ENCODE measurements at places on chromosomes 5 and 9. TPM values are rescaled to one million over a fixed set of nuclear protein-coding genes. Genes with fewer than 3 reads are reported as not detected.
A peak's percentile ranks its signal among the peaks of the same experiment; 100 is the strongest.

The TLX3 gene
- not detected for total RNA-seq

The GABRA6 gene
- not detected for total RNA-seq

The ISOC1 gene
- total RNA-seq: 35.7 TPM

The SIL1 gene
- 28.0 TPM for total RNA-seq

The TMEM252 gene
- total RNA-seq: not detected

The NEUROG1 gene
- not detected for total RNA-seq

The SMIM32 gene
- not detected for total RNA-seq

The LHX6 gene
- 5.4 TPM for total RNA-seq

The NLN gene
- 23.7 TPM for total RNA-seq

The PCDHA11 gene
- 0.51 TPM for total RNA-seq

The SNCAIP gene
- total RNA-seq: 22.0 TPM

The HMGCS1 gene
- 111 TPM for total RNA-seq

The RANBP3L gene
- 8.4 TPM for total RNA-seq

- no peak for DNase-seq
Observed at GRCh38 chr9:6924988-6925563, 167.3 kb downstream of the KDM4C start.

DNA sequence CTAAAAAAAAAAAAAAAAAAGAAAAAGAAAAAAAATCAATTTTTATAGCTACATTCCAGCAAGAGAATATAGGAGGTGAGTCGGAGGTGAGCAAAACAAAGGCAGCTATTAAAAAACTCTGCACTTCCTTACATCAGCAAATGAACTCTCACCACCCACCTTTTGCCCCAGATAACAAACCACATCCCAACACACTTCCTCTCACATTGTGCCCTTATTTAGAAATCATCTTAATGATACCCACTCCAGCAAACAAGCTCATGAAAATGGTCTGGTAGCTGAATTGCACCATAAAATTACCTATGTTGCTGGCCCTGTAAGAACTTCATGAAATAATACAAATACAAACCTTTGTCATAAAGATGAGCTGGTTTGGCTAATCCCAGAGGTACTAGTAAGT is 82.9 kb downstream of the CEMIP2 start:
- no peak for DNase-seq

- no peak for DNase-seq
Observed at GRCh38 chr9:627336-627970, 214.0 kb upstream of the DMRT1 start.

DNA sequence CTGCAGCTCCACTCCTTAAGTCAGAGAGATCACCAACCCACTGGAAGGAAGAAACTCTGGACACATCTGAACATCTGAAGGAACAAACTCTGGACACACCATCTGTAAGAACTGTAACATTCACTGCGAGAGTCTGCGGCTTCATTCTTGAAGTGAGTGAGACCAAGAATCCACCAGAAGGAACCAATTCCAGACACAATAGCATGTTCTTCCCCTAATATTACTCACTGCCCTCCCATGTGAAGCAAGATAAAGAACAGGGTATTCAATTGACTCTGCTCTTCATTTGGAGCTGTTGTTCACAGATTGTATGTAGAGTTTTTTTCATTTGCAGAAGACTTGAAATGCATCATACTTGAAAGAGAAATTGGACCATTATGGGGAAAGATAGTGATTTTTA is 10.8 kb downstream of the SAXO1 start:
- DNase-seq: no peak

GRCh38 chr5:107040907-107041306 is 629.8 kb downstream of the EFNA5 start:
- no peak for DNase-seq

- peak; percentile 87 for DNase-seq
Observed at GRCh38 chr5:149381986-149382338, 2.9 kb upstream of the IL17B start.

DNA sequence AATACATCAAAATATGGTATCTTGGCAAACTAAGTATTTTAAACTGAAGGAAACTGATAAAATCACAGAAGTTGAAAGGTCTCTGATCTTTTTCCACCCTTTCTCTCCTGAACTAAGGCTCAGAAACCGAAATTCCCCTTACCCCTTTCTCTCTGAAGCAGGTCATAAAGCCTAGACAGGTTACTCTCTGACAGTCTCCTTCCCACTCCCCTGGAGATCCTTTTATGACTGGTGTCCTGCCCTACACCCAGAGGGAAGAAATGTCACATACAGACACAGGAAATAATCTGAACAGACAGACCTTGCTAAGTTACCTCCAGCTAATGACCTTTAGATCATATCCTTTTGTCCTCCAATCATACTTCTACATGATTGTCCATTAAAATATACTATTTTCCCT is 127.4 kb downstream of the HCN1 start:
- no peak for DNase-seq

- DNase-seq: no peak
Observed at GRCh38 chr9:116685166-116685565, 1.9 kb upstream of the TRIM32 start.

DNA sequence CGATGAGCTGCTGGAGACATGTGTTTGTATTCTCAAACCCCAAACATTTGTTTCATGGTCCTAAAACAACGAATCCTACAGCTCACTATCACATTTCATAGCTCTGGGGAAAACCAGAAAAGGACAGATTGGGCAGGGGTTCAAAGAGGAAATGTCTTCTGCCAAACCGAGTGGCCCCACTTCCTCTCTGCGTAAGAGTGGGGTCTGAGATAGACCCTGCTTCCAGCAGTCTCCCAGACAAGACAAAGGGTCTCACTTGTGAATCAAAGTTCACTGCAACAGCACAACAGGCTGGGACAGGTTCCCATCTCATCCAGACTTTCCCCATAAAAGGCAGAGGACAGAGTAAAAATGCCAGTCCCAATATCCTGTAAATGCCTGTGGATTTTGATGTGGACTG is 276.2 kb upstream of the SLC24A2 start:
- no peak for DNase-seq

GRCh38 chr9:130158001-130158400 is 14.2 kb upstream of the NCS1 start:
- DNase-seq: no peak

- no peak for DNase-seq
Observed at GRCh38 chr9:112849363-112849922, 41.2 kb downstream of the SLC46A2 start.

- DNase-seq: peak; percentile 83
Observed at GRCh38 chr5:107593009-107593408, 77.7 kb downstream of the EFNA5 start.

DNA sequence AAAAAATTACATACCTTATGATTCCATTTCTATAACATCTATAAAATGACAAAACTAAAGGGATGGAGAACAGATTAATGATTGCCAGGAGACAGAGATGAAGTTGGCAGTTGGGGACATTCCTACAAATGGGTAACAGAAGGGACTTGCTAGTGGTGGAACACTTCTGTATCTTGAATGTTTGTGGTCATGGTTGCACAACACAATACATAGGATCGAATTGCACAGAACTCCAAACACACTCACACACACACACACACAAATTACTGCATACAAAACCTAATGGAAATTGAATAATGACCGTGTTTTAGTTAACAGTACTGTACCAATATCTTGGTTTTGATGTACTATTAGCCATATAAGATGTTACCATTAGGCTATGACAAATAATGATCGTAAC is 330.7 kb upstream of the POU5F2 start:
- DNase-seq: no peak

DNA sequence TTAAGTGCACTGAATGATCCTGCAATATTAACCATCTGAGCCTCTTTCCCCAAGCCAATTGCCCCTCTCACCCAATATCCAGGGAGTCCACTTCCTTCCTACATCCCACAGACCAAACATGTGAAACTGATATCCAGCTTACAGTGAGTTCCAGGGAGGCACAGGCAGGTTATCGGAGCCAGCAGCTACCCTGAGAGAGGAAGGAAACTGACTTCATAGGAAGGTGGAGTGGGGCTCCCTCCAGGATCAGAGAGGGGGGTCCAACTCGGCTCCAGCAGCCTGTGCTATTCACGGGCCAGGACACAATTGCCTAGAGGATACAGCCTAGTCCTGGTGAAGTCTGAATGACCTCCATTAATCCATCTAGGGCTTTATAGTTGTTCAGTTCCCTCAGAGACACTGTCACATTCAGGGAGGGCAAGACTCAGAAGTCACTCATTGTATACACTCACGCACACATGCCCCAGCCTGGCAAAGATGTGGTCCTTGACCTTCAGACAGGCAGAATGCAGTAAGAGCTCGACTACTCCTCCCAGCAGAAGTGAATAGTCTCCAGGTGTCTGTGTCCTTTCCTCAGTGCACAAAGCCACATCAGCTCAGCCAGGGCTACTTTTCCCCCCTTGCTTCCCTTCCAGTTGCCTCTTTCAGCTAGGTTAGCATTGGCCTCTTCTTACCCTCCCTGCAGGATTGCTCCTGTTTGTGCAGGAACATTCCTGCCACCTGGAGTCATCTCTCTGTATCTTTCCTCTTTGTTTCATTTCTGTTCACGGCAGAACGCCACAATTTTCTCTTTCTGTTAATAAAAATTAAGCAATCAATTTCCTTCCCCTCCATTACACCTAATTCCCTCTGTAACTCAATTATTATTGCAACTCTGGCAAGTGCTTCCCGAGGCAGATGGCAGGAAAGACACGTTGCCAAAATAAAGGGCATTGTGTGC is 501.7 kb downstream of the ARHGEF28 start:
- peak; percentile 40 for DNase-seq

DNA sequence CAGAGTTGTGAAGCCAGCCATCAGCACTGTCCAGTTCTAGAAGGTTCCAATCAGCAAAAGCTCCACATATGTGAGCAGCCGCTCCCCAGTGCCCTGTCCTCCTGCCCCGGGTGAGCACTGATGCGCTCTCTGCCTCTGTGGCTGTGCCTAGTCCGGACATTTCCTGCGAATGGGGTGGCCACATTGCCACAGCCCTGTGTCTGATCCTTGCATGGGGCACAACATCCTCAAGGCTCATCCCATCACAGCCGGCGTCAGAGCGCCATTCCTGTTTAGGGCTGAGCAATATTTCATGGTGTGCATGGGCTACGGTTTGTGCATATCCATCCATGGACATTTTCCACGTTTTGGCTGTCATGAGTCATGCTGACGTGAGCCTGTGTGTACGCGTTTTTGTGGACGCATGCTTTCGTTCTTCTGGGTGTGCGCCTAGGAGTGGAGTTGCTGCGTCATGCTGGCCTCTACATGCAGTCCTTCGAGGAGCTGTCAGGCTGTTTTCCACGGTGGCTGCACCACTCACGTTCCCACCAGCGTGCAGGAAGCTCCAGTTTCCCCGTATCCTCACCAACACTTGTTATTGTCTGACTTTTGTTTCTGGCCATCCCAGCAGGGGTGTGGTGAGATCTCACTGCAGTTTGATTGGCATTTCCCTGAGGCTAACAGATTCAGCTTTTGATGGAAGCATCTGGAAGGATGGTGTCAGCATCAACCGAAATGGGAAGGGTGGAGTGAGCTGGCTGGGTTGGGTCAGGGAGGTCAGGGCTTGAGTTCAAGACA is 9.7 kb upstream of the SLC6A18 start:
- no peak for DNase-seq

DNA sequence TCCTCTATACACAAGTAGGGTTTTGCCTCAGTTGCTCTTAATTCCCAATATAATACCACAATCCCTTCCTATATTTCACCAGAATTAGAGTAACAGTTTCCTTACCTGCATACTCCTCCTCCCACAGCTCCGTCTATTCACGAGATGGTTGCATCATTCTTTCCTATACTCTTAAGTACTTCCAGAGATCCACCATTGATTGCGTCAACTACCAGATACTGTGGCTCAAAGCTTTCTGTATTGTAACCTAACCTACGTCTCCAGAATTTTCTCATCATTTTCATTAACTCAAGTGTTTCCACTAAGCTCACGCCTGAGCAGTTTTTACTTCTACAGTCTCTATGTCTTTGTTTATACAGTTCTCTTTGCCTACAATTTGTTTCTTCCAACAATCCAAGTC is 31.2 kb upstream of the MINAR2 start:
- peak; percentile 20 for DNase-seq

GRCh38 chr9:14345354-14346230 is 31.7 kb upstream of the NFIB start:
- no peak for DNase-seq

DNA sequence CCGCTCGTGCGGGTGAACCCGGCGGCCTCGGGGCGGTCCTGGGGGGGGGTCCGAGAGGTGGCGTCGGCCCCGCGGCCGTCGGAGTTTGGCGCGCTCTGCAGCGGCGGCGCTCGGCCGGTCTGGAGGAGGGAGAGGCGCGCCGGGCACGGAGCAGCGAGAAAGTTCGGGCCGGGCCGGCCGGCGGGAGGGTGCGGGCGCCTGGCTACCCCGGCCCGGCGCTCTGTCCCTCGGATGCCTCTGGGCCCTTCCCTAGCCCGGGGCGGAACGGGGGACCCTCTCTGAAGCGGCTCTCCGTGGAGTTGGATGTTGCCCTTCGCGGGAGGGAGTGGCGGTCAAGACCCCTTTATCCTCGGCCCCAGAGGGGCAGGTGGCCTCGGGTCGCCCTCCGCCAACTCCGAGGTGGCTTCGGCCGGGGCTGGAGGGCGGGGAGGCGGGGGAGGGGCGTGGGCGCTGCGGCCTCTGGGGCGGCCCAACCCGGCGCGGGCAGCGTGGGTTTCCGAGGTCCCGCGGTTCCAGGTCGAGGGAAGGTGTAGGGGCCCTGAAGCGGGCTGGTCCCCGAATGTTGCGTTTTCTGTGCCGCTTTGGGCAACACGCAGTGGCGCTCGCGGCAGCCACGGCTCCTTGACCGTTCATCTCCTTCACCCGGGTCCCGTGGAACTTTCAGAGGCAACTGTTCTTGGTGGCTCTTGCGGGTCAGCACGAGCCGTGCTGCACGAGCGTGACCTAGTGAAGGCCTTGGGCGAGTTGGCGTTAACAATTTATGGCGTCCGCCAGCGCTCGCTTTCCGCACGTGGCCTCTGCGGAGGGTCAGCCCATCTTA is 290.5 kb downstream of the DOCK8 start:
- peak; percentile 41 for DNase-seq
